BE2C (cell line): ENCODE measurements at places on chromosomes 6 and 20.

DNA sequence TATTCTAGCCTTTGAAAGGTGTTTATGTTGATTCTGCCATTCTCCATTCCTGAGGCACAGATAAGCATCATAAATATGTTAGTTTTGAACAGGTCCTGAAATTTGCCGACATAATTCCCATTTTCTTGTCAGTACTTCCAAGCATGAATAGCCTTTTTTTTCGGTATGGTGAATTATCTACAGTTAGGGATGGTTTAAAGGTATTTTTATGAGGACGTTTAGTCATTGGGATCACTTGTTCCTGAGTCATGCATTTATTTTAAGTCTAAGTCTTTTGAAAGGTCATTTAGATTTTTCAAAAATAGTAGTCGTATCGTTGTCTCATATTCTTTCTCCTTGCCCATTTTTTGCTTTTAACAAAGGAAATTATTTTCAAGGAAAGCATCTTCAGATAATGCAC is 98.7 kb downstream of the PHACTR3 start:
- DNase-seq: no peak

- peak; percentile 26 for DNase-seq
Observed at GRCh38 chr6:81226957-81227356, 525.5 kb downstream of the TENT5A start.

GRCh38 chr6:151679941-151680340 is 127.5 kb upstream of the ESR1 start:
- no peak for DNase-seq

DNA sequence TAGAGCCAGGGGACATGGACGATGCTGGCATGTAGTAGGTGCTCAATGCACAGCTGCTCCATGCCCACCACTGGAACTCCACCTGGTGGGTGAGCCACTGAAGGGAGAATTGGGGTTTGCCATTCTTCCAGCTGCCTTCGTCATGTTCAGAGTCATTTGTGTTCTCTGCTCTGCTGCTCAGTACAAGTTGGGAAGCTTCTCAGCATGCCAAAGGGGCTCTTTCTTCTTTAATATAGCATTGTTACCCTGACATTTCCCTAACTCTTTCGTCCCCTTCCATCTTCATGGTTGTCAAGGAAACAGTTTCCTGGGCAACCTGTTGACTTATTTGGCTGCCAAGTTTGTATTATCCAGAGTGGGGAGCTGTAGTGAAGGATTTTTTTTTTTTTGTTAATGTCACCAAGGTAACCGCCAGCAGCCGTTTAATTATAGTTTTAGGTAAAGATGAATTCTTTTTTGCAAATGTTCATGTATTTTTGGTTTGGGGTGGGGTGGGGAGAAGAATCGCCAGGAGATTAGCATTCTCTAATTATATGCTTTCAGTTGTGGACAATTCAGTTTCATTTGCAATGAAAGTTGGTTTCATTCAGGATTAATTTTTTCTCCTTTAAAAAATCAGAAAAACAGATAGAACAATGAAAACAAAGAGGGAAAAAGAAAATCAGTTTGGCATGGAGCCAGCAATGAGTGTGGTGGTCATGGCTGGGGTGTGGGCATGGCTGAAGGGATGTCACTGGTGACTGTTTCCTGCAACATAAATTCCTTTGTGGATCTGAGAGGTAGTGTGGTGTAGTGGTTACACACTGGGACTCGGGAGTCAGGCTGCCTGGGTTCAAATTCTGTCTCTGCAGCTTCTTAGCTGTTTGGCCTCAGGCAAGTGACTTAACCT is 73.0 kb upstream of the KCNG1 start:
- no peak for DNase-seq

- DNase-seq: no peak
Observed at GRCh38 chr6:55853008-55854001, 22.1 kb downstream of the BMP5 start.

GRCh38 chr6:31660381-31661261 is at the start of gene C6orf47:
TSS of gene C6orf47 (minus strand) at chr6:31660778. CDS start at chr6:31659947, 831 bp downstream.
- peak; percentile 91 for DNase-seq

DNA sequence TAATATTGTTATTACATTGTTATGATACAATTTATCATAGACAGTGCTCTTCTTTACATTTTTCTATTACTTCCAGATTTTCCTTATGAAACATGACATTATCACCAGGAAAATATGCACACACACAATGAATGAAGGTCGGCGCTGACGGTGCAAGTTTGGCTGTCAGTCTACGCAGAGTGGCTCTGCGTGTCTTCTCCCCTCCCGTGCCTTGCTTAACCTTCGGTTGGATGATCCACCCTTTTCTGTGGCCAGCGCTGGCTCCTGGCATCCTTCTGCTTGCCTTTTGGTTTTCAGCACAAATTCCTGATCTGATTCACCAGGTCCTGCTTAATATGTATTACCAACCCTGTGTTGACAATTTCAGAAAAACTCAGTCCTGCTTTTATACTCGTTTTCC is 157.4 kb downstream of the TSHZ2 start:
- DNase-seq: no peak

DNA sequence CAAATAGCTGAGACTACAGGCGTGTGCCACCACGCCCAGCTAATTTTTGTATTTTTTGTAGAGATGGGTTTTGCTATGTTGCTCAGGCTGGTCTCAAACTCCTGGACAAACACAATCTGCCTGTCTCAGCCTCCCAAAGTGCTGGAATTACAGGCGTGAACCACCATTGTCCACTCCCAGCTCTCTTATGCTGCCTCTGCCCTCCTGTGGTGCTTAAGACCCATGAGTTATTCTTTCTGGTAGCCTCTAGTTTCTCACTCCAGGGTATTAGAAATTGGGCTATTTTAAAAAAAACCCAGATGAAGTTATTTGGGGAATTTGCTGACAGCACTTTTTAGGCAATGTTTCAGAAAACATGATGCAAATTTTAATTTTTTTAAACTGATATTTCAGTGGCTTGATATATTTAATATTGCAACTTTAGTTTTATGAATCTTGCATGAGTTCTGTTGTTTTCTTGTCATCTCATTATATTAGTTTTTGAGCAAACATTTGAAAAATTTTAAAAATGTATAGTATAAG is 114.0 kb upstream of the FOXO3 start:
- no peak for DNase-seq

- DNase-seq: no peak
Observed at GRCh38 chr6:40713002-40713719, 126.0 kb upstream of the LRFN2 start.

GRCh38 chr6:134034478-134034877 is 17.9 kb downstream of the SLC2A12 start:
- no peak for DNase-seq

- no peak for DNase-seq
Observed at GRCh38 chr20:34535301-34535840, 19.1 kb downstream of the DYNLRB1 start.

DNA sequence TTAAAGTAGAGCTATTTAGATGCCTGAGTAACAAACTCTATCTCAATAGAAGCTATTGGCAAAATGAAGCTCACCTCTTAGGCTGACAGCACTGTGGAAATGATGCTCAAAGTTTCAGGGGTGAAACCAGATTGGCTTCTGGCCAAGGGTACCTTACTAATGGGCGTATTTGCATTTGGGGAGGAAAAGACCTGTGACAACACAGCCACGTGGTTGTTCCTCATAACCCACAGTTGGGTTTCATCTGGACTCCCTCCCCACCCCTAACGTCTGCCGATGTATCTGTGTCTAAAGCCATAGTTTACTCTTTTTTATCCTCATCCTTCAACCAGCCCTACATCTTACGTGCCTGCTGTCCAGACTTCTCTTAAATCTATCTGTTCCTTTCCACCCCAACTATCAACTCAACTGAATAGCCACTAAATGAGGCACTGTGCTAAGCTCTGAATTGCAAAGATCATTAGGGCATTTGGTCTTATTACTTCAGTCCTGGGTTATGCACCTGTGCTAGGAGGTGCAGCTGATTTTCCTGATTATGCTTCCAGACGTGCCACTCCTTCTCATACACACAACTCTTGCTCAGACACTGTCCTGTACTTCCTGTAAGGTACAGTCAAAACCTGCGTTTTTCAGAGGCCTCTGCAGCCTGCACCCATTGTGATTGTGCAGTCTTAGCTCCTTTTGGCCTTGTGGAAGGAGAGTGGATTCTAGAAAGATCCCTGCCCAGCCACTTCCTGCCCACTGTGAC is 80.6 kb upstream of the ARMC2 start:
- no peak for DNase-seq

- DNase-seq: no peak
Observed at GRCh38 chr20:48638546-48638945, 189.3 kb downstream of the PREX1 start.

DNA sequence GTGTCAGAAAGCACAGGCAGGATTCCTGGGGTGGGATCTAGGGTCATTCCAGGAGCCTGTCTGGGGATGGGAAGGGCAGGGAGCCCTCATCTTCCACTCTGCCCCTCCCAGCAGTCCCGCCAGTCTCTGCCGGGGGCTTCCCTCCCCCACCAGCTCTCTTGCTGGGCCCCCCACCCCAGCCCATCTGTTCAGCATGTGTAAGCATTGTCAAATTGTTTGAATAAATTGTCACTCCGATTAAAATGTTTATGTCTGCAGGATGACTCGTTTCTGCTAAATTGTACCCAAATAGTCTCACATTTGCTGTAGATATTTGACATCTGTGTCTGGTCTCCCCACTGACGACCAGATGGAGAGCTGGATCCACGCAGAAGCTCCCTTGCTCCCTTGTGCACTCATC is 257.6 kb downstream of the ANKRD60 start:
- DNase-seq: no peak

DNA sequence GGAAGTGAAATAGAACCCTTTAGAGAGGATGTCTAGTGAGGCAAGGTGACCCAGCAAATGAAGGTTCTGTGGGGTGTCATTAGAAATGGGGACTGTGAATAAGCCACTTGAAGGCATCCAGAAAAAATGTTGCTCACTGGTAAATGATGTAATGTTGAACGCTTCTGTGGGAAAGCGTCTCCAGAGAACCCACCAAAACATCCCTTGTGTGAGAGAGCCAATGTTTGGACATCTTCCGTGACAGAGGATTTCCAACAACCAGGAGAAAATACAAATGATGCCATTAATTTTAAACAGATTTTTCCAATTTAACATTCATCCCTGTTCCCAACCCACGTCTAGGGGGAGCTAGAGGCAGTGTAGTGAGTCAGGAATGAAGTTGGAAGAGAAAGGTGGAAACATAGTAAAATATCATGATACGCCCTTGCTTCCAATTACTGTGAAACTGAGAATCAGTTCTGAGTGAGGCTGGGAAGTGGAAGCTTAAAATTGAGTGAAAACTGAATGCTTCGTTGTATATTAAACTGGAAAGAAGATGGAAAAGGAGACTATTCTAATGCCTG is 584.2 kb downstream of the CD109 start:
- no peak for DNase-seq

- no peak for DNase-seq
Observed at GRCh38 chr6:170274713-170275560, 15.9 kb downstream of the DLL1 start.

GRCh38 chr20:19659448-19659847 is 98.6 kb upstream of the RIN2 start:
- no peak for DNase-seq

- DNase-seq: no peak
Observed at GRCh38 chr6:16294371-16294770, 56.0 kb downstream of the GMPR start.

GRCh38 chr6:105988321-105988720 is 97.8 kb upstream of the PRDM1 start:
- no peak for DNase-seq

DNA sequence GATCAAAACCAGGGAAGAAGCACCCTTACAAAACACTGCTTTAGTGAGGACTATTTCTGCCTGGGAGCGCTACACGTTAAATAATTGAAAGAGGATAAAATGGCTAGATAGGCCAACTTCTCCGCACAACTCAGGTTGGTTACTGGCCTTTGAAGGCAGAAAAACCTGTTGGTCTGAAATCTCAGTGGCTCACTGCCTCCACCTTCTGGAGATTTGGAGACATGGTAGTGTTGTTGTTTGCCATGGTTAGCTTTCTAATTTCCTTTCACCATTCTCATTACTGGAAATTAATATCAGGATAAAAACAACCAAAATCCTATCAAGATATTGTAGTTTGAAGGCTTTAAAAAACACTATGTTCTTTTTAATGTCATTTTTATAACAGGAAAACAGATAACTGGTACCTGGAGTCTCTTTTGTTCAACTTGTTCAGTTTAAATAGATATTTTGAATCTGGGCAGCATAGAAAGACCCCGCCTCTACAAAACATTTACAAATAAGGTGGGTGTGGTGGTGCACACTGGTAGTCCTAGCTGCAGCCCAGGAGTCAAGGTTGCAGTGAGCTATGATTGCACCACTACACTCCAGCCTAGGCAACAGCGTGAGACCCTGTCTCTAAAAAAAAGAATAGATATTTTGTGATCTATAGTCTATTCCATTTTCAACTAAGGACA is 27.5 kb upstream of the BCLAF1 start:
- DNase-seq: peak; percentile 62

GRCh38 chr20:48957053-48957481 is 35.6 kb downstream of the ARFGEF2 start:
- peak; percentile 56 for DNase-seq

DNA sequence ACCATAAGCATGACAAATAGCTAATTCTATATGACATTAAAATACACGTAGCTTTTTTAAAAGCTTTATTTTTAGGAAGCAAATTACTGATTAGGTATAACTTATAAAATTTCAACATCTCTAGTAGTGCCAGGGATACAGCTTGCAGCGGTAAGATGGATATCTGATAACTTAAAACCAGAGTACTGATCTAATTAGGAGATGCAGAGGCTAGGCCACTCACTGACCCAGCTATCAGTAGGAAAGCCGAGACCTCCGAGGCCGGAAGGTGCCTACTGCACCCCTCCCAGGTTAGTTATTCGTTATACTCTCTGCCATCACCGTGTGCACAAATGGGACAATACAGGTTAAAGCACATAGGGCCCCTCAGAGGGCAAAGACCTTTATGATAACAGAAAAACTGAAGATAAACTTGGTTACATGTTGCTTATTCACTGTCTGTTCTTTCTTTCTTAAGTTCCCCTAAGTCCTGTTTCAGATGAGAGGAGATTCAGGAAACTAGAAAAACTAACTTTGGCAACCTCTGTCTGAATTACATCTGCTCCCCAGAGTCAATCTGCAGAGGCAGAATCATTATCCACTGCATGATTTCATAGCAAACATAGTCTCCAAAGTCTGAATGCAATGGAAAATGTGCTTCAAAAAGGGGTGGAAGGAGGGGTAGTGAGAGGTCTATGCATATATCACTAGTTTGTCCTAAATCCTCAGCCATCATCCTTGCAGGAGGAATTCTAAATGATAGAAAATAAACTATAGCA is 60.8 kb downstream of the RIPOR2 start:
- no peak for DNase-seq

GRCh38 chr6:46136831-46137230 is 7.0 kb downstream of the ENPP4 start:
- no peak for DNase-seq

DNA sequence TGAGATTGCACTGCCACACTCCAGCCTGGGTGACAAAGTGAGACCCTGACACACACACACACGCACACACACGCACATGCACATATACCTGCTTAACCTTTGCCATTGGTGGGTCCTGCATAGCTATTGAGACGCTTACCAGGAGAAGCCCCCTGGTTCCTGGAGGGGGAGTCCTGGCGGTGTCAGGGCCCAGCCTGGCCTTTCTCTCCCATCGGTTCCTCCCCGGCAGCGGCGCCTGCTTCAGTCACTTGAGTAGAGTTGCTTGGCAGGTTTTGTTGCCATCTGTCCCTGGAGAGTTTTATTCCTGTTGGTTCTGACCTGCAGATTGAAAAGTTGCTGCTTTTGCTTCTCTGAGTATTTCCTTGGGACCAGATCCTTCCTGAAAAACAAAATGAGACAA is 20.6 kb upstream of the FAM209A start:
- no peak for DNase-seq
